Fibroblast of skin of right biceps (primary cell): ENCODE measurements at places on chromosomes 5 and 9.

- DNase-seq, result peak; percentile 40
Measured at GRCh38 chr5:40619421-40619820, 60.3 kb upstream of the PTGER4 start.

DNA sequence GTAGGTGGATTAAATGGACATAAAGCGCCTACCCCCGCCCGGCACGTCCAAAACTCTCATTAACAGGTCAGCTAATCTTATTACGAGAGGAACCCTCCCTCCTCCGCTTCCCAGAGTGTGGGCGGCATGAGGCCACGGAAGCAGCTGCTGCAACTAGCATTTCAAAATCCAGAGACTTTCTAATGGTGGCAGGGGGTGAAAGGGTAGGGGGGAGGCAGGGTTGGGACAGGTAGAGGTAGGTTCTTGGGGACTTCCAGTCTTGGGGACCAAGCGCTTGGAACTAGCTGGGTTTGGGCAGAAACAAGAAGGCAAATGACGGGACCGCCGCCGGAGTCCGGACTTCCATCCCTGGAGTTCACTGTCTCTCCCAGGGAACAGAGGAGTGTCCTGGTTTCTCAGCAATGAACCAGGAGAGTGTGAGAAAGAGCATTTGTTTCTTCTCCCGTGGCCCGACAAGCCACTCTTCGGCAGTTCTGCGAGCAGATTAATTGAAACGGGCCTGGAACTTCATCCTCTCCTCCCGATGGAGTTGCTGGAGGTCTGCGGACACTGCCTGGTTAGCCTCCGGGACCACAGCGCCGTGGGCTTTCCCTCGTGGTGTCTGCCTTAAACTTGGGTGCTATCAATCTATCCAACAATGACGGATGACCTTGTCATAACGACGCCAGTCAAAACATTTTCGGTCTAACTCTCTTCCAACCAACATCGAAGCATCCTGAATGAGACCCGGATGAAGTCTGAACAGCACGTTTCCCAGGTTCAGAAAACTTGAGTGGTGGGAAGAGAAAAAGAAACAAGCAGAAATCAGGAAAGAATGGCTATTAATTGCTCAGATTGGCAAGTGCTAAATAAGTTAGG lies 1.6 kb upstream of the PRDM6 start:
- DNase-seq, result no peak

DNA sequence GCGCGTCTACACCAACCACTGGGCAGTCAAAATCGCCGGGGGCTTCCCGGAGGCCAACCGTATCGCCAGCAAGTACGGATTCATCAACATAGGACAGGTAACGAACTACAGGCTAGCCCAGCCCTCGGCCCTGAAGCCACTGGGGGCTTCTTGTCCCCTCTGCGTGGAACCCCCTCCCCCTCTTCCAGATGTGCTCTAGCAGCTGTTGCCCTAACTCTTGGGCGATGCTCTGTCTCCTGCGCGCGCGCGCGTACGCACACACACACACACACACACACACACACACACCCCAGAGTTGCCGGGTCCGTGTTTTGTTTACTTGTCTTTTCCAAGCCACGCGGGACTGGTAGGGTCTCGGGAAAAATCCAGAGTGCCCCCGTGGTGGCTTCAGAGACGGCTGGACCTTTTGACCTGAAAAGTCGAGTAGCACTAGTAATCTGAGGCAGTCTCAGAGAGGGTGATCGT lies 836 bp downstream of the PCSK5 start:
- DNase-seq, result peak; percentile 33

- DNase-seq, result no peak
Measured at GRCh38 chr9:82563094-82563493, 499.8 kb downstream of the RASEF start.

- DNase-seq, result no peak
Measured at GRCh38 chr5:74028976-74029375, 403.0 kb downstream of the ARHGEF28 start.

DNA sequence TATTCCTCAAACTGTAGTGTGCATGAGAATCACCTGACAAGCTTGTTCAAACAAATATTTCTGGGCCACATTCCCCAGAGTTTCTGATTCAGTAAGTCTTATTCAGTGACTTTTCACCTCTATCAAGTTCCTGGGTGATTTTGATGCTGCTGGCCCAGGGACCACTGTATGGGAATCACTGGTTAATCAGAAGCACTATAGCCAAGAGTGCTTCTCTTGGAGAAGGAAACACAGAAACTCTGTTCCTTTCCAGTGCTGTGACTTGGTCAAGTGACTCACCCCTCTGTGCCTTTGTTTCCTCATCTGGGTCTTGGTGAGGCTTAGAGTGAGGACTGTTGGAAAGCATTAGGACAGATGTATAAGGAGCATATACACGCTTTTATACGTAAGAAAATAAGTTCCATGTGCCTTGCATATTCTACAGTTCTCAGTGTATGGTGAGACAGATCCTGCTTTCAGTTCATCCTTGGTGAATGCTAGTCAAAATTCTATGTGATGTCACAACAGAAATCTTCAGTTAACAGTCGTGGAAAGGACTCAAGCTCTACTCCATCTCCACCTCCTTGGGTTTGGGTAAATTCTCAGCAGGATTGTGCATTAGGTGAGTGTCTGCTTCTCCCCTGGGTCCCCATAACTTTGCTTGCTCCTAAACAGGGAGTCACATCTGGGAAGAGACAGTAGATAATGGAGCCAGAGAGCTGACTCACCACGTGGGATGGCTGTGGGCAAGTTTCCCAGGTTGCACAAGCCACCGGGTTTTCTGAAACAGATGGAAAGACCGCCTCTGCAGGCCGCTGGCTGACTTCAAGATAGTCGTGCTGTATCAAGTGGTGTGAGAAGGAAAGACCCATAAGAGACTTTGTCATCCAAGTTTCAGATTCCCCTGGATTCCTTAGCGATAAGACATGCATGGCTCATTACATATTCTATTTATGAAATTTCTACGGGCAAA lies 117.0 kb downstream of the NXNL2 start:
- DNase-seq, result peak; percentile 99

DNA sequence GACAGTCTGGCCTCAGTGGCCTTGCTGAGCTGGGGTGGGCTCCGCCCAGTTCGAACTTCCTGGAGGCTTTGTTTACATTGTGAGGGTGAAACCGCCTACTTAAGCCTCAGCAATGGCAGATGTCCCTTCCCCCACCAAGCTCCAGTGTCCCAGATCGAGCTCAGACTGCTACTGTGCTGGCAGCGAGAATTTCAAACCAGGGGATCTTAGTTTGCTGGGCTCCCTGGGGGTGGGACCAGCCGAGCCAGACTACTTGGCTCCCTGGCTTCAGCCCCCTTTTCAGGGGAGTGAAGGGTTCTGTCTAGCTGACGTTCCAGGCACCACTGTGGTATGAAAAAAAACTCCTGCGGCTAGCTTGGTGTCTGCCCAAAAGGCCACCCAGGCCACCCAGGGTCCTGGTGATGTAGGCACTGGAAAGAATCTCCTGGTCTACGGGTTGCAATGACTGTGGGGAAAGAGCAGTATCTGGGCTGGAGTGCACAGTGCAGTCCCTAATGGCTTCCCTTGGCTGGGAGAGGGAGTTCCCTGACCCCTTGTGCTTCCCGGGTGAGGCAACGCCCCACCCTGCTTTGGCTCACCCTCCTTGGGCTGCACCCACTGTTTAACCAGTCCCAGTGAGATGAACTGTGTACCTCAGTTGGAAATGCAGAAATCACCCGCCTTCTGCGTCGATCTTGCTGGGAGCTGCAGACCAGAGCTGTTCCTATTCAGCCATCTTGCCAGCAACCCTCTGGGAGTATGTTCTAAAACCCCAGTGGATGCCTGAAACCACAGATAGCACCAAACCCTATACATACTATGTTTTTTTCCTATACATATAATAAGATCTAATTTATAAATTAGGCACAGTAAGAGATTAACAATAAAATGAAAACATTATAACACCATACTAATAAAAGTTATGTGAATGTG lies 95.5 kb downstream of the TMEM161B start:
- DNase-seq, result no peak

DNA sequence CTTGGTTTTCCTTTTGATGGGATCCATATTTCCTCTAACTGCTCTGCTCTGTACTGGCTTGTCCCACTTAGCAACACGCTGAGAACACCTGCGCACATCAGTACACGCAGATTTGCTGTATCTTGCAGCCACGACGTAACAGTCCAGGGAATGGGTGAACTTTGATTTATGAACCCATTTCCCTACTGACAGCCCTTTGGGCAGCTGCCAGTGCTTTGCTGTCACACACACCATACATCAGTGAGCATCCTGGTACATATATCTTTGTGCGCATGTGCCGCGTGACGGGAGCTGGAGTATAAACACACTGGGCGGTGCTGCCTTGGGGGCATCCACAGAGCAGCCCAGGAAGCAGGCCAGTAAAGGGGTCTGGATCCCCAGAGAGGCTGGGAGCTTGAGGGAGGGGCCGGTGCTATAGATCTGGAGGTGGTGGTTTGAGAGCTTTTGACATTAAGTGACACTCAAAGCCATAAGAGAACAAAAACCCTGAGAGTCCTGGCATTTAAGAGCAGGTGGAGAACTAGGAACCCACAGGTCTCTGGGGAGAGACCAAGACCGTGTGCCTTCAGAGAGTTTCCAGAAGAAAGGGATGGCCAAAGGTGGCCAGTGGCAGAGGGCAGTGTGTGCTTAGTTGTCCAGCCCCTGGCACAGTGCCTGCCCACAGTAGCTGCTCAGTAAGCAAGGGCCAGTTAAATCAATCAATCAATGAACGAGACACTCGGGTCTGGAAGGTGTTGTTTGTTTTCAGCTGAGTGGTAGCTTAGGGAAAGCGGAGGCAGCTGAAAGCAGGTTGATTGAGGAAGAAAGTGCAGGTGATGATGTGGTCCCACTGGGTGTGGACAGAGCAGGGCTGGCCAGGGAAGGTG lies 53.7 kb downstream of the LMX1B start:
- DNase-seq, result no peak

- no peak for DNase-seq
Measured at GRCh38 chr9:93683331-93684134, 107.1 kb downstream of the PHF2 start.

GRCh38 chr9:133207540-133208170 lies 1.4 kb downstream of the OBP2B start:
- DNase-seq, result no peak

GRCh38 chr9:75230469-75230868 lies 142.2 kb downstream of the OSTF1 start:
- no peak for DNase-seq

GRCh38 chr9:81609782-81610739 lies 79.3 kb downstream of the TLE1 start:
- peak; percentile 68 for DNase-seq

GRCh38 chr9:127980060-127980705 lies 606 bp downstream of the EEIG1 start:
- DNase-seq, result no peak

DNA sequence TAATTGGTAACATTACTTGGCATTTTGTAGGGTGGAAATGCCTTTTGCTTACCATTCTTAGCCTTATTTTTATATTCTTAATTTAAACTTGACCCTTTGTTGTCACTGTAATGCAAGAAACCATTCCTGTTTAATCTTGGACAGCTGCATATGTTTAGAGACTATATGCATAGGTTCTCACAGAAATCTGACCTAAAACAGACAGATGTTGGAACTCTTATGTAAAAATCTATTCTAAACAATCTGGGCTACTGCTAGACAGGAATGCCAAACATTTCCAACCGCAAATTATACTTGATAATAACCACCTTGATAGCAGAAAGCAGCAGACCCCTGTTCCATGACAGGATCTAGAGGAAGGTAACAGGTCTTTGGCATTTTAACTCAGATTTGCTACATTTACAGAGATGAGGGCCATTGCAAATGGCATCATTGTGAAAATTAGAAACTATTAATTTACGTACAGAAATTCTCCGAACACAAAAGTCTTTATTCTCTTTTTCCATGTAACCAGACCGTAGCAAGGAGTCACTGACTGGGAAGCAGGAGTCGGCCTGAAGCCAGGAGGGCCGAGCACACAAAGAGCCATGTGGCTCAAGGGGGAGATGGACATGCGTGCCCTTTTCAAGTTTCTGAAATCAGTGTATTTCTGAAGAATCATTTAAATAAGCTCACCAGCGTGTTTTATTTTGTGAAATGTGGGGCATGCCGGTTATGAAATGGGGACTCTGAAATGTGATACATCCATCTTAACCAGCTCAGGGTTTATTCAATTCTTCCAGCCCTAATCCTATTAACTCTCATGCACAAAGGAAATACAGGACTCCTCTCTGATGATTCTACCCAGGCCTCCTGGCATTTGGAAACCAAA lies 139.3 kb downstream of the AOPEP start:
- peak; percentile 58 for DNase-seq

DNA sequence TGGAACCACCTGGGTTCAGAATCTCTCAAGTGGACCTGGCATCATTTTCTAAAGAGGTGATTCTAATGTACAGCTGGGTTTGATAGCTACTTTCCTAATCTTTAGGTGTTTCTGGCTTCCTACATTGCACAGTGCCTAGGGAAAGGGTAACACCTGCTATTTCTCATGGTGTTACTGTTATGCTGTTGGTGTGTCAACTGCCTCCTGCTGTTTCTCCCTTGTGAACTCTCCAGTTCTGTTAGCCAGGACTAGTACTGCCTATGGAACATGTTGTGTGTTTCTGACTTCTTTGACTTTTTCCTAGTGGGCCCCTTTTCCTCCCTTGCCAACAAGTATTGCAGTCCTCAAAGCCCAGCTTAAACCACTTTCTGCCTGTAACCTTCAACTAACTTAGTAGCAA lies 5.5 kb downstream of the ARHGEF28 start:
- no peak for DNase-seq

DNA sequence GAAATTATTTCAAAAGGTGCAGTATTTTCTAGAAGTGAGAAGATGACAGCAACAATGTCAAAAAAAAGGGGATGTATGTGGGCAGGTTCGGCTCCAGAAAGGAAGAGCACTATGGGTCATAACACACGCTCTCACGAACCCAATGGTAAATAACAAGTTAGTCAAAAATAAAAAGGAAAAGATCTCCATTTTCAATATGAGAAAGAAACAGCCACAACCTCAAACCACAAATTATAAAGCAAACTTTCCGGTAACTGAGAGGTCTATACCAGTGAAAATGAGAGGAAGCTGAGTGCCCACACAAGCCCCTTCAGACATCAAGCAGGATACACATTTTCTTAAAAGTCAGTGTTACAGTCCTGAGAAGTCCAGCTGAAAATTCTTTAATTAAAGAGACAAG lies 398.5 kb upstream of the RPS23 start:
- DNase-seq, result no peak

GRCh38 chr5:57332361-57332760 lies 150.2 kb downstream of the ACTBL2 start:
- DNase-seq, result peak; percentile 81

DNA sequence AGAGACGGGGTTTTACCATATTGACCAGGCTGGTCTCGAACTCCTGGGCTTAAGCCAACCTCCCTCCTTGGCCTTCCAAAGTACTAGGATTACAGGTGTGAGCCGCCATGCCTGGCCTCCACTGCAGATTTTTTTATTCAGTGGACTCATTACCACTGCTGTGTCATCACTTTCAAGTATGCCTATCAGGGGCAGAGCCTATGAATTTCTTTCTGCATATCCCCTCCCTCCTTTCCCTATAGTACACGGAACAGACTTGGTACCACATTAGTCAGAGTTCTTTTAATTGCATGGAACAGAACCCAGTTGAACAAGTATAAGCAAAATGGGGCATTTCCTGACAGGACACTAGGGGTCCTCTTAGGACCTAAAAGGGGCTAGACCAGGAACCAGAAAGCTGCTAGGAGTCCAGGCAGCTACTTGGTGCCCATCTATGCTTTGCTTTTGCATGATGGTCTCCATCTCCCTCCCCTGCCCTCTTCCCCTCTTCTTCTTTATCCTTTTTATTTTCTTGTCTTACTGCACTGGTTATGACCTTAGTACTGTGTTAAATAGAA lies 5.8 kb downstream of the BSPRY start:
- DNase-seq, result no peak

- DNase-seq, result no peak
Measured at GRCh38 chr5:103228588-103228987, 30.0 kb upstream of the MACIR start.
